SW480 (cell line): ENCODE measurements at places on chromosomes 13 and 19.

GRCh38 chr13:97798171-97798821, 155.2 kb upstream of the IPO5 start:
- no peak for DNase-seq

DNA sequence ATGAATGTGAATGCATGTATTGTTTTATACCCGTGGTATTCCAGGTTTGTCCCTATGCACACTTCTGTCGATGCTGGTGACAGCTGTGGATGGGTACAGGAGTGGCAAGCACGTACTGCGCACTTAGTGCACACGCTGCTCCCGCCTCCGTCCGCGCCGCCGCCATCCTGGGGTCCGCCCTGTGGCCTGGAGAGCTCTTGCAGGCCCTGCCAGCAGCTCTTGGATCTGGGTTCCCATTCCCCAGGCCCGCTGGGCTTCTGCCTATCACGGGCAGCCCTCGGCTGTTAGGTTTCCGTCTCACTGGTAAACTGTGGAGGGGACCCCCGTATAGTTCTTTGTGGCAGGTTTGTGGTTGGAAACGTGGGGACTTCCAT, 4.0 kb downstream of the GNA11 start:
- DNase-seq = no peak

- DNase-seq = no peak
These were observed 597.9 kb upstream of the PCDH9 start for GRCh38 chr13:67827992-67828391.

- no peak for DNase-seq
These were observed 1615.4 kb downstream of the EFNB2 start for GRCh38 chr13:104920091-104920490.

DNA sequence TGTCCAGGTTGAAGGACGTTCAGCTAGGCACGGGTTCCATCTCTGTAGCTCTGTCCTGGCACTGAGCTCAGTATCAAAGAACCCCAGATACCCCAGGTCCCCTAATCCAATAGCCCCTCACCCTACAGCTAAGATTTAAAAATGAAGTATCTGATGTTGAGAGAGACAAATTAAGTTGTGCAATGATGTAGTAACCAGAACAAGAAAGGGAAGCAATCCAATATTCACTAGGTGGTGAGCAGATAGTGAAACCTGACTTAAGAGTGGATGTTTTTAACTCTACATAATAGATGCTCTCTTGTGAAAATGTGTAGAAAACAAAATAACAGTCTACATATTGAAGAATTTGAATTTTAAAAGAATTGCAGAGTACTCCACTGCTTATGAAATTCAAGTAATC, 1.8 kb downstream of the ACOD1 start:
- no peak for DNase-seq

DNA sequence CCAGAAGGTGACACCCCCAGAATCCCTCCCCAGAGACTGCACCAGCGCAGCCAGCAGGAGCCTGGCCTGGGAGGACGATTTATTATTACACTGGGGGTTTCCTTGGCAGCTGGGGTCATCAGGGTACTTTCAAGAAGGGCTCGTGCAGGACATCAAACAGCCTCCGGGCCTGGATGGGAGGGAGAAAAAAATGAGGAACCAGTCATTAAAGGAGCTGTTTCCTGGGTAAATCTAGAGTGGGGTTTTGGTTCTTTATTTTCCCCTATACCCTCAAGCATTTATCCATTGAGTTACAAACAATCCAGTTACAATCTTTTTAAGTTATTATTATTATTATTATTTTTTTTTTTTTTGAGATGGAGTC, 3.1 kb downstream of the POLR1G start:
- no peak for DNase-seq

DNA sequence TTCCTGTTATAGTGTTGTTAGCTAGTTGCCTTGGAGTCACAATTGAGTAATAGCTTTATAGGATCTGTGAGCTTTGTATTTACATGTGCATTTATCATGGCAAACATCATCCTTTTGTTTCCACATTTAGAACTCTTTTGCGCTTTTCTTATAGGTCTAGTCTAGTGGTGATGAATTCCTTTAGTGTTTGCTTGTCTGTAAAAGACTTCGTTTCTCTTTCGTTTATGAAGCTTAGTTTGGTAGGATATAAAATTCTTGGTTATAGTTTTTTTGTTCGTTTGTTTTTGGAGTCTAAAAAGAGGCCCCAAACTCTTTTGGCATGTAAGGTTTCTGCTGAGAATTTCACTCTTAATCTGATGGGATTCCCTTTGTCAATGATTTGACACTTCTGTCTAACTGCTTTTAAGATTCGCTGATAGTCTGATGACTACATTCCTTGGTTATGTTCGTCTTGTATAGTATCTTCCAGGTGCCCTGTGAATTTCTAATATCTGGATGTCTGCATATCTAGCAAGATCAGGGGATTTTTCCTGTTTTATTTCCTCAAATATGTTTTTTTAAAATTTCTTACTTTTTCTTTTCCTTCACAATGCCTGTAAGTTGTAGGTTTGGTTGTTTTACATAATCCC, 20.2 kb downstream of the DNAJC3 start:
- DNase-seq = no peak

DNA sequence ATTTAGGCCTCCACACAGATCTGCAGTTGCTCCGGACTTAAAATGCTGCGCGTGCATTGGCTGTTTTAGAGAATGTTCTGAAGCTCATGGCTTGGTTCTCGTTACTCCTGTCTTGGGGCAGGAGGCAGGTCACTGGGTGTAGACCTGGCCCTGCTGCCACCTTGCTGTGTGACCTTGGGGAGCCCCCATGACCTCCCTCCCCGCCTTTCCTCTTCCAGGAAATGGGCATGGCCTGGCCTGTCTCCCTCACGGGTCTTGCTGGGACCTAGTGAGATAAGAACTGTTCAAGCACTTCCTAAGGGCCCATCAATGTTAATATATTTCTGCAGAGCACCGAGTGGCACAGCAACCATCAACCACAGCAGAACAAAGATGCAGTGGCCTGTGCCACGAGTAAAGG, 49.4 kb downstream of the KLF2 start:
- no peak for DNase-seq

- peak; percentile 54 for DNase-seq
These were observed 8.6 kb upstream of the BCAT2 start for GRCh38 chr19:48819366-48819816.

DNA sequence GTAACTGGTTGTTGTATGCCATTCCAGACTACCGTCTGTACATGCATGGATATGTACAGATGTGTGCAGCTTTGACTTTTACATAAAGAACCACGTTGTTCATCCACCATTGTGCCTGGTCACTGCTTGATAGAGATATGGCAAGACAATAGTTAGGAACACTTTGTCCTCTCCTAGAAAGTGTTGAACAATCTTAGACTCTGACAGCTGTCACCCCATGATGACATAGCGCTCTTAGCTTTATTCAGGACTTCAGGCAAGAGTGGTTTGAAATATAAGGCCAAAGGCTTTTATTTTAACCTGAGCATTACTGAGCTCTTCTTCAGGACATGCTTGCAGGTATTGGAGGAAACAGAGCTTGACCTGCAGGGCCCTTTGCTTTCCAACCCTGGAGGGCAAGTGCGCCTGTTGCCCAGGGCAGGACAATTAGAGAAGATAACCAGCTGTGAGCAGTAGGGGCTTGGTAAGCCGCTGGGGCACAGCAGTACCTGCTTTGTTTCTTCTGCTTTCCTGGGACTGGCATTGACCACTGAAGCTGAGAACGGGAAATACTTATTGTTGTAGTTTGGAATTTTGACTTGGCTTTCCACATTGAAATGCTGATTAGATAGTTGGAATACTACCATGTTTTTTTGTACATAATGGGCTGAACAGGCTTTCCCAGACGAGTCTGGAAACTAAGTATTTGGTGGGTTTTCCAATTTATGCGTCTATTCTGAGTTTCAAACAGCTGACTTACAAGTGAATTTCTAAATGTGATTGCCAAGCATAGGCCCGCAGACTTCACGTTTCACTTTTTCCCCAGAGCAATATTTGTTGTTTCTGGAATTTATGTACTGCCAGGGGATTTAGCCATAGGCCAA, 51.1 kb downstream of the GARRE1 start:
- no peak for DNase-seq

DNA sequence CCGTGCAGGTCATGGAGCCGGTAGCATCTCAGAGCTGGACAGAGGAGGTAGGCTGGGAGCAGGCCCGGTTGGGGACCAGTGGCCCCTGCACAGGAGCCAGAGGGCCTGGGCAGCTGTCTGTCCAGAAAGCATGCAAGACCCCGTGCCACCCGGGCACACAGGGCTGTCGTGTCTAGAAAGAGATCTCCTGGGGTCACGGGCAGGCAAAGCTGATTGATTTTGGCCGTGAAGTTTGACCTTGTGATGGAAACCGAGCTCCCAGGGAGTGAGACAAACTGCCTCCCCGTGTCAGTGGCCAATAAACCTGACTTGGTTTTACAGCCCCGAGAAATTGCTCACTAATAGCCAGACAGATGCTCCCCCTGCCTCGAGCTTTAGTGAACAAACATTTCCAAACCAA, 98.8 kb downstream of the KDM4B start:
- no peak for DNase-seq

- no peak for DNase-seq
These were observed 11.9 kb upstream of the ZNF549 start for GRCh38 chr19:57515255-57515654.

GRCh38 chr13:114226088-114226487, 8.6 kb upstream of the CDC16 start:
- DNase-seq = no peak

DNA sequence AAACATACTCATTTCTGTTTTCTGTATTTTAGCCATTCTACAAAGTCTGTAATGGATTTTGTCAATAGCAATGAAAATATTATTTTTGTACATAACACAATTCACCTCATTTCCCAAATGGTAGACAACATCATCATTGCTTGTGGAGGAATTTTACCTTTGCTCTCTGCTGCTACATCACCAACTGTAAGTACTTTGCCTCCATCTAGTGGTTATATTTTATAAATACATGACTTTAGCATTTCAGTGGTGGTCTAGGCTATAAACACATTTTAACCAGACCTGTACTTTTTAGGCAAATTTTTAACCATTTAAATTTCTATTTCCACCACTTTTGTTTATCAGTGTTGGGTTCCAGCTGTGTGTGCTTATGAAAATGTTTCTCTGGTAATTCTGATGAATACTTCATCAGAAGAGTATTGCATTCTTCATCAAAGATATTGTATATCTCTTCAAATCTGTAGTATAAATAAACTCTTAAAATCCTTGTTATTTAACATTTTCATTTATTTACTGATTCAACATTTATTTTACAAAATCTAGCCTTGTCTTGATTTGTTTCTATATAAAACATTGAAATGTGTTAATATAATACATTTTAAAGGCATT, 222.4 kb downstream of the NBEA start:
- peak; percentile 73 for DNase-seq

- peak; percentile 60 for DNase-seq
These were observed 28.8 kb upstream of the MCF2L start for GRCh38 chr13:112940236-112940635.

- DNase-seq = peak; percentile 52
These were observed 4.2 kb downstream of the KLK3 start for GRCh38 chr19:50858886-50859285.

- DNase-seq = no peak
These were observed 75.5 kb downstream of the COL4A1 start for GRCh38 chr13:110231348-110232047.

GRCh38 chr19:13098277-13099072, 4.2 kb downstream of the LYL1 start:
- DNase-seq = peak; percentile 44

DNA sequence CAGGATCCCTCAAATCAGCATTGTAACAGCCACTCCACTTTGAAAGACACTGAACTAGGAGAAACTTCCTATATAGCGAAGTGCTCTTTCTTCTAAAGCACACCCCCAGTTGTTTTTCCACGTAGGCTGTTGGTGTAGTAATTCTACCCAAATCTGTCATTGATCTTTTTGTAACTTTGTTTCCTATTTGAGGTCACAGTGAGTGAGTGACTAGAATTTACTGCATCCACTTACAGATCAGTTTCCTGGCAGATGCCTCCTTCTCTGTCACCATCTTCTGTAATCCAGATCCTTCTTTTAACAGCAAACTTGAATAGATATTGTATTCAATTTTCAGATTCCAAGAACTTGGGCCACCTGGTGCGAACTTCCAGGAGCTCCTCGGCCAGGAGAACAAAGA, 15.3 kb downstream of the ZAR1L start:
- DNase-seq = no peak

GRCh38 chr19:44782729-44783128, 5.0 kb downstream of the CBLC start:
- peak; percentile 41 for DNase-seq

GRCh38 chr13:30306762-30307193, 573 bp downstream of the KATNAL1 start:
- peak; percentile 89 for DNase-seq

DNA sequence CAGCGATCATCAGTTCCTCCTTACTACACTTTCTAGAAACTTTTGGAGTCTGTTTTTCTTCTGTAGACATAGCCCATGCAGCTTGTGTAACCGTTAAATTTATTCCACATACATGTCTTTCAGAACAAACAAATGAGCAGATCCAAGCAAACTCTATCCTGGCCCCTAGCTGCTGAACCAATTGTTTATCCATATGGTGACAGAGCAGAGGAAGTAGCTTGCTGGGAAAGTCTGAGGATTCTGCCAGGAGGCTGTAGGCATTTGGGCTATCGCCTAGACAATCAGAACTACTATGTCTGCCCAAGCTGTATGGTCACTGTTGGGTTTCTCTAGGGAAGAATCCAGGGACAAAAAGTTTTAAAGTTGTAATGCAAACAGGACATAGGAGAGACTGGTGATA, 343.7 kb downstream of the SPRY2 start:
- DNase-seq = no peak

GRCh38 chr19:40750874-40751537, at the start of gene SNRPA:
SNRPA (plus strand) TSS chr19:40751203; CDS start chr19:40751409, 206 bp downstream.
- peak; percentile 98 for DNase-seq
